Adrenal gland (tissue), 19 donors: ENCODE measurements at places on chromosomes 2 and 18. TPM values are rescaled to one million over a fixed set of nuclear protein-coding genes. Genes with fewer than 3 reads are reported as not detected.

GRCh38 chr18:22349317-22349898, 68.3 kb downstream of the CTAGE1 start:
- DNase-seq: no peak

DNA sequence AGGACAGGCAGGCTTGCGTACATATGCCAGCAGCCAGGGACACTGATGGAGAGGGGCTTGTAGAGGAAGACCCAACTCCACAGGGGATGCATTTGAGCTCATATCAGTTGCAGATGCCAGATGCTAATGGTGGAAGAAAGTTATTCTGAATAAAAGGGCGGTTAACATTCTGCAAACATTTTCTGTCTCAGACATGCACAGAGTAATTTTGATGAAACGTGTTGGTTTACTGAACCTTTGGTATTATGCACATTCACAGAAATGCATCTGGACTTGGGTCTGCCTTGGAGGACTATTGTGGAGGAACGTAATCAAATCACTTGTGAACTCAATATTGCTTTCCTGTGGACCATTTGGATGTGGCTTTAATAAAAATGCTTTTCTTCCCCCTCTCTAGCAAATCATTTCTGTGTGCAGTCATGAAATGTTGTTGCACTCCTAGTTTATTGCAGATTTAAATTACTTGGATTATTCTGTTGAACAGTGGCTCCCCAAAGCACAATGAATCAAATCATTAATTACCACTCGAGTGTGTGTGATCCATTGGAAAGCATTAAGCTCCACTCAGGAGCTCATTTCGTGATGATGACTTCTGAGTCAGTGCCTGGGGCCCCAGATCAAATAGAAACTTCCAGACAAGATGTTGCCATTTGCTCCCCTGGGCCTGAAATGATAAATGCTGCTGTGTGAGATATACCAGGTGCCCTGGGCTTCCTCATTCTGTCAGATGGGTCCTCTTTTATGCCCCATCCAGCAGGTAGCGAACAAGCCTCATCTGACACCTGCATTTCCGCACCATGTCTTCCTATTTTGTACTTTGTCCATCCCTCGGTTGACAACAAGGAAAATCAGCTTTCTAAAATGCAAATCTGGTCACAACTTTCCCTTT, 697.0 kb upstream of the HS6ST1 start:
- no peak for DNase-seq

Gene MEP1B
- total RNA-seq: not detected

DNA sequence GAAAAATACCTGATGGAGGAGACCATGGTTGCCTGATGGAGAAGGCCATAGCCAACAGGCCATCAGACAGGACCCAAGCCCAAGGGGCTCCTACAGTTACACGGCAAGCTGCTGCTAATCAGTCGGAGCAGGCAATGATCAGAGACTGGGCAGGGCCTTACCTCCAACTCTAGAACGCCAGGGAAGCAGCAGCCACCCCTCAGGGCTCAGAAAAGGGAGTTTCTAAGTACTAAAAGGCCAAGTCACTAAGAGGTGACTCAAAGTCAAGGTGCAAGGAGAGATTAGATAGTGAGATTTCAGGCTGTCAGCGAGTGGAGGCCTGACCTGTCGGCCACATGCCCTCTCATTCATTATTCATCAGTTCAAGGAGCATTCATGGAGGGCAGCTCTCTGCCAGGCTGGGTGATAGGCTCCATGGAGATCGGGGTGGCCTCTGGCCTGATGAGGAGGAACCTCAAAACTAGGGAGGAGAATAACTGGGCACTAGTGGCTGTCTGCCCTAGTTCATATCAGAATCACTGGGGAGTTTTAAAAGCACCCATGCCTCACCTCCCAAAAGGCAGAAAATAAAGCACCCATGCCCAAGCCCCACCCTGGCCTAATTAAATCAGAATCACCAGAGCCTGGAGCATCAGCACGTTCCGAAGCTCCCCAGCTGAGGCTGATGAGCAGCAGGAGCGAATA, 3.6 kb downstream of the VIL1 start:
- DNase-seq: no peak

GRCh38 chr2:170862286-170862902, 45.7 kb downstream of the GAD1 start:
- DNase-seq: no peak

Gene ALPI
- total RNA-seq: not detected

DNA sequence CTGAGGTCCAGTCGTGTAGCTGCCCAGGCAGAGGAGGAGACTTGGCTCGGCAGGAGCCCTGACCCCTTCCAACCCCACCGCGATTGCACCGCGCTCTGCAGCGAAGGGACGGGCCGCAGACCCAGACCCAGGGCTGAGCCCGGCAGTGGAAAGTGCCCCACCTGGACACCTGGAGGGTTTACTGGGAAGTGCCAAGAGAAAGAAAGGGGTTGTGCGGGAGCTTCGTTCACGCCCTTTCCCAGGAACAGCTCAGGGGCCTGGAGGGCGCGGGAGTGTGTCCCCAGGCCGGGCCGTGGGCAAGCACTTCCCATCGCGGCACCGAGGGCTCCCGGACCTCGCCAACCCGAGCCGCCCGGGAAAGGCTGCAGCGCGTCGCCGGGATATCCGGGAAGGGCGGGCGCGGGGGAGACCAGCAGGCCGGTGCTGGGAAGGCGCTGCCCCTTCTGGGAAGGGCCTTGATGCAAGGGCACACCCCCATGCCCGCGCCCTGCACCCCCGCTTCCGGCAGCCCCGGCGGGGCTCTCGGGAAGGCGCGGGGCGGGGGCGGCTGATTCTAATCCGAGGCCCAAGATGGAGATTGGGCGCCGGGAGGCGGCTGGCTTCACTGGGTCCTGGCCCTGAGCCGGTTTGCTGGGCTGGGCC, 36.1 kb upstream of the MRPL33 start:
- DNase-seq: peak; percentile 85

- DNase-seq: no peak
These were observed 15.5 kb downstream of the TTC32 start for GRCh38 chr2:19886261-19886660.

Gene POTEI
- total RNA-seq: not detected

- no peak for DNase-seq
These were observed 65.7 kb upstream of the SERPINE2 start for GRCh38 chr2:224104668-224105386.

Gene STON1
- total RNA-seq: 7.2 TPM
